ENCODE measurements at places on chromosomes 2 and 18.
A peak's percentile ranks its signal among the peaks of the same experiment; 100 is the strongest.

DNA sequence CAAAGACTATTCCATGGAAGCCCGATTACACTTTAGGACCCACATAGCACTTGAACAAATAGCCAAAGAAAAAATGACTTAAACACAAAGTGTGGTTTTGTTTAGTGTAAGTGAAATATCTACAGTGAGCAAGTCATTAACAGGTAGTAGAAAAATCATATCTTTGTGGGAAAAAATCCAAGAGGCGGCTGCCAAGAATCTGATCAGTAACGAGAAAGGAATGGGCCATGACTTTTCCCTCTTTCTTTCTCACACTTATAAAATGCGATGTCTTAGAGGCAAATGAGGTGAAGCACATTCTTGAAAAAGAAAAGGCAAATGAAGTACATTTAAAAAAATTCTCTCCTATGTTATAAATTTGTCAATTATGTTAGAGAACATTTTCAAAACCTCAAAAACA is 12.9 kb upstream of the GEMIN6 start:
- no peak for DNase-seq

GRCh38 chr18:73352546-73352945 is 484.8 kb upstream of the NETO1 start:
- no peak for DNase-seq

- DNase-seq: no peak
Measured at GRCh38 chr2:66543257-66543767, 108.4 kb downstream of the MEIS1 start.

DNA sequence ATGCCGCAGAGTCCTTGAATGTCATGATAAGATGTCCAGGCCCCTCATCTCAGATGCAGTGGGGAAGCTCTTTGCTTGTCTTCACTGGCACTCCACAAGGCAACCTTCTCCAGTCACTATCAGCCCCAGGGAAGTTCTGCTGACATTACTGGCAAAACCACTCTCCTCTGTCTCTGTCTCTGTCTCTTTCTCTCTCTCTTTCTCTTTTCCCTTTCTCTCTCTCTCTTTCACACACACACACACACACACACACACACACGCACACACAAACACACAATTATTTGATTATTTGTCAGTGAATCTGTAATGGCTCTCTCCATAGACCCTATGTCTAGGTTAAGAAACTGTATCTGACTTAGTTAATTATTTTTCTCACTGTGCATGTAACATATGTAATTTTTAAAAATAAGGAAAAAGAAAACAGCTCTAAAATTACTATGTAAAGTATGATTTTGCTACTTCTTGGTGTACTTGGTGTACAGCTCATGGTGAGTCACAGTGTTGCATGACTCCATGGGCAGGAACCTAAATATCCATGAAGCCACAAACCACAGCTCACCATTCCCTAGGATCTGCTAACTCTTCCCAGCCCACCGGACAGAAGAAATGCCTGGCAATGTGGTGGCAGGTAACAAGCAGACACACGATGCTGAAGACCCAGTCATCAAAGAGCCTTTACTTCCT is 594.9 kb upstream of the ID2 start:
- no peak for DNase-seq

- no peak for DNase-seq
Measured at GRCh38 chr2:15560140-15560987, 770 bp downstream of the NBAS start.

- no peak for DNase-seq
Measured at GRCh38 chr2:70959271-70959761, 19.1 kb upstream of the ANKRD53 start.

DNA sequence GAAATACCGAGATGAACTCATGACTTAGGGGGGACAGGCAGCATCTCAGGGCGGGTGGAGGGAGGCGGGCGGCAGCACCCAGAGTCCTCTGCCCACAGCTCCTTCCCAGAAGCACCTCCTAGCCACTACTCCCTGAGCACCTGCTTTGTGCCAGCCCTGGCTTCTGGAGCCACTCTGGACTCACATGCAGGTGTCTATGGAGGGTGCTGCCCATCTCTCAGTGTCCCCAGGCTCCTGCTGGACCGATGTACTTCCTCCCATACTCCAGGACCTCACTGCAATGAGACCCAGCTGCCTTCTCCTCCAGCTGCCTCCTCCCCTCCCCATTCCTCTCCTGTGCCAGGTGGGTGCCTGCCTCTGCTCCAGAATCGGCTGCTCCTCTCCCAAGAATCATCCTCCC is 22.1 kb upstream of the OTOS start:
- DNase-seq: no peak

DNA sequence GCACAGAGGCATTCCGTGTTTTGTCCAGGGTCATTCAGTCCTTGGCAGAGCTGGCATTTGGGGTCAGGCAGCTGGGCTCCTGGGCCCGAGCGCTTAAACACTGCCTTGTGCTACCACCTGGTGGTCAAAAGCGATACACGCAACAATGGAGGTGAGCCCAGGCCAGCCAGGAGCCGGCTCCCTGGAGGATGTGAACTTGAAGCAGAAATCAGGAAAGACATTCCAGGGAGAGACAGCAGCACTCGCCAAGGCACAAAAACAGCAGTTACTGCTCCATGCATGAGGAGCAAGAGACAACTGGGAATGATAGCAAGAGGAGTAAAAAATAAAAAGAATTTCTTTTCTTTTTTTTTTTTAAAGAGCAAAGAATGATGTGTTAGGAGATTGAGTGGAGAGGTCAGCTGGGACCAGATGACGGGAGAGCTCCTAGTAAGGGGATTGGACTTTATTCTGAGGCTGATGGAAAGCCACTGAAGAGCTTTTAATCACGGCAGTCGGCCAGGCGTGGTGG is 20.7 kb downstream of the SCYGR8 start:
- peak; percentile 15 for DNase-seq

GRCh38 chr2:202149155-202149762 is 76.2 kb downstream of the KIAA2012 start:
- no peak for DNase-seq

GRCh38 chr2:220789961-220790360 is 782.1 kb downstream of the EPHA4 start:
- no peak for DNase-seq

DNA sequence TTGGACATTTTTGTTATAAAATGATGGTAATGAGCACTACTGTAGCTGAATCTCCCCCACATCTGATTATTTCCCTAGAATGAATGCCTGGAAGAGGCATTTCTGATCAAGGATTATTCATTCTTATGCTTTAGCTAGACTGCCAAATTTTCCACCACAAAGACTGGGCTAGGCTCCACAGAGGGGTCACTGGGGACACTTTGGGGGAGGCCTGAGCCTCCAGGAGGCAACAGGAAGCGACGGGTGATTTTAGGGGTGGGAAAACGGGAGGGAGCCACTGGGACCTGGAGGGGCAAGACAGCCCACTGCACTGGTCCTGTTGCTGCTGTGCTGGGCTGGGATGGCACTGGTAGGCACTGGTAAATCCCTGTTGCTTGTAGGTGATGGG is 2.4 kb upstream of the ASB1 start:
- DNase-seq: no peak

DNA sequence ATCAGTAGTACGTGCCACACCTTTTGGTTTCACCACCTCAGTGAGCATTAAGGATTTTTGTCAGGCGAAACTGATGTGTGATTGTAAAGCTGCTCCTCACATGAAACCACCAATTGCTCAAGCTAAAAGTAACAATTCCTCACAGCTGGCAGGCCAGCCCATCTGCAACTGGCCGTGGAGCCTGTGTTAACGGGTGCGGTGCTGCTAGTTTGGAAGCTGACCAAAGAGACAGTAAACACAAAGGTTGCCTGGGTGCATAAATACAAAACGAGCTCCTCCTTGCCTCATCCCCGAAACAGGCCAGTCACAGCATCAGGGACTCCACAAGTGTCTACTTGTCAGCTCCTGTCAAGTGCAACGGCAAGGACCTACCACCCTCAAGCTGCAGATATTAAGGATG is 32.0 kb downstream of the LGALSL start:
- no peak for DNase-seq

GRCh38 chr18:58393295-58393694 is 235.6 kb downstream of the ALPK2 start:
- no peak for DNase-seq

Data from activated CD4-positive, CD25-positive, alpha-beta regulatory T cell (primary cell).